ENCODE measurements at places on chromosomes 1 and 21.

GRCh38 chr1:5921129-5921528, 71.1 kb downstream of the NPHP4 start:
- no peak for DNase-seq

DNA sequence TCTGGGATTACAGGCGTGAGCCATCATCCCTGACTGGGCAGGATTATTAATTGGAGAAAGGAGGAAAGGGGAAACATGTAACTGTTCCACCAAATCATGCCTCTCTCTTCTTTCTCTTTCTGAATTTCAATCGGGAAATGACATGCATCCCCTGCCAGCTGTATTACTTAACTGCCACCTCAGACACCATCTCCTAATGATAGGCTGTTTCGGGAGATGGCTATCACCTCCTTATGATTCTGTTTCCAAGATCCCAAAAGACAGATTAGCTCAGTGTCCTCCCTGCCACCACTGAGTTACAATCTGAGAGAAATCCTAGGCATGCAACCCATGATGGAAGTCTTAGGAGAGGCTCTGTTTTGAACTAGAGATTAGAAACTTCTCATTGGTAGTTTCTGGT, 67.5 kb downstream of the MIS18A start:
- DNase-seq: no peak

- DNase-seq: no peak
These were observed 38.8 kb upstream of the RASAL2 start for GRCh38 chr1:178055093-178055492.

DNA sequence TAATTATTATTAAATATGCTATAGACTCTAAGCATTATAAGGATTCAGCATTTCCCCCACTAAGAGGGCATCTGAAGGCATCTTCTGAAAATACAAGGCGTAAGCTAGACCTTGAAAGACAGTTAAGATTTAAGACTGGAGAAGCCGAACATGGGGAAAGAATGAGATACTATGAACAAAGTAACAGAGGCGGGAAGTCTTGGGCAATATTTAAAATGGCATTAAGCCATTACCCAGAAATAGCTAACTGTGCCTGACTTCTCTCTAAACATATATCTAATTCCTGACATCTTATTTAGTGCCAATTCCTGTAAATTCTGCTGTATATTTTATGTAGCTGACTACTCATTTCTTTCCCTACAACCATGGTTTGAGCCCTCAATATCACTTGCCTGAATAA, 20.9 kb downstream of the DPH5 start:
- no peak for DNase-seq

DNA sequence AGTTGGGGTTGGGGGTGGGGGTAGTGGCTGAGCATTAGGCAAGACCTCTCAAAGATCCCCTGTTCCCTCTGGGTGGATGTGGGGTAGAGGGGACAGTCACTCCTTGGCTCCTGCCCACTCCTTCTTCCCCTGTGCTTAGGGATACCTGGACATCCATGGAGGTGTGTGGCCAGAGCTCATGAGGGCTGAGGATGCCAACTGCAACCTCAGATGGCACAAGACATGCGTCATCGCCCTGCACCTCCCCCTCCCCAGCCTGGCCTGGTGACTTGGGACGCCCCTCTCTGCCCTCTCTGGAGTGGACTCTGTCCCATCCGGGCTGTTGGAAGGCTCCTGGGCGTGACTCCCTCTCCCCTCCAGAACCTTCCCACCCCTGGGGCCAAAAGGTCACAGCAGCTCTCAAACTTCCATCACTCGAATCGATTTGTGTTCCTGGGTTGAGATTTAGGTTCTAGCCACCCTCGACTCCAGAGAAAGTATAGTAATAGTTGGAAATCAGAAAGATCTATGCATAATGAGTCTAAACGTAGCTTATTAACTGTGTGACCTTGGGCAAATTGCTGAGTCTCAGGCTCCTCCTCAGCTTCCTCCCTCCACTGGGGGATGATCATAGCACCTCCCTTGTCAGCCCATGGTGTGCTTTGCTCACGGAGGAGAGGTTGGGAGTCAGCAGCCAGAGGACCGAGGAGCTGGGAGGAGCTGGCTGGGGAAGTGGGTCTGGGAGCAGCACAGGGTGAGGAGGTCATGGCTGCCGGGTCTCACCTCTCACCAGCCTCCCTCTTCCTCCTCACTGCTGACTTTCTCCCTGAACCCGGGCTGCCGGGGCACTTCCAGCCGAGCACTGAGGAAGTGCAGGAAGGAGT, 2.2 kb upstream of the PTPN7 start:
- DNase-seq: no peak

DNA sequence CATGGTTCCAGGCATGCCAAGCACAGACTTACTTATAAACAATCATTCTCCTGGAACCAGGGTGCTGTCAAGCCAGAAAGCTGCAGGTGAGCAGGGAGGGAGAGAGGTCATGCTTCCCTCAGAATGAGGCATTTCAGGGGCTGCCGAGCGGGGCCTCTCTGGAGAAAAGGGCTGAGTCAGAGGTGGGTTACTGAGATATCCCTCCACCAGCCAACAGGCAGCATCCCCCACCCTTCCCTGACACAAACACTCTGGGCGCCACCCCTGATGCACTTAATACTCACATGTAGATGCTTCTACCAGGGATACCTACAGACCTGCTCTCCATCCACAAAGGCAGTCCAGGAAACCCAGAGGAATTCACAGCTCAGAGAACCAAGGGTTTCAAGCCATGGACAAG, 13.1 kb downstream of the STK40 start:
- DNase-seq: no peak

- DNase-seq: no peak
These were observed 21.5 kb upstream of the QSOX1 start for GRCh38 chr1:180133193-180133592.

- DNase-seq: no peak
These were observed 83.3 kb downstream of the GABPA start for GRCh38 chr21:25818121-25818520.

GRCh38 chr21:32562426-32562825, 22.9 kb downstream of the TCP10L start:
- DNase-seq: no peak

- no peak for DNase-seq
These were observed 53.4 kb downstream of the SSBP3 start for GRCh38 chr1:54352755-54353154.

DNA sequence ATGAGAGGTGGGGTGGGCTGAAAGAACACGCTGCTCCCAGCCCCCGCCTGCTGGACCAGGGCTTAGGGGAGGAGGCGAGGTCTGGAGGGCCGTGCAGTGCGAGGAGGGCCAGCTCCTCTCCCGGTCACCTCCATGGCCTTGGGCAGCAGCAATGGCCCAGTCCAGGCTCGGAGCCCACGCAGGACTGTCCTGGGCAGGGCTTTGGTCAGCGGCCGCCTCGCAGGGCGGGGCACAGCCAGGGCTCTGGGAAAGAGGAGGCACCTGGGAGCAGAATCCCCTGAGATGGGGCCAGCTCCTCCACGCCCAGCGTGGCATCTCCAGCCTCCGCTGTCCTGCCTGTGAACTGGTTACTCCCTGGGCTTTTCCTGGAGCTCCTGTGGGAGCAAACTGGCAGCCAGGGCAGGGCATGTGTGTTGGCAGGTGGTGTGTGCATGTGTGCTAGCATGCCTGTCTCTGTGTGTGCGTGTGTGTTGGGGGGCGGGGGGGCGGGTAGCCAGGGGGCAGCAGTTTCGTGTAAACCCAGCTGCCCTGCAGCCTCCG, 27.4 kb downstream of the ARHGEF16 start:
- DNase-seq: no peak

DNA sequence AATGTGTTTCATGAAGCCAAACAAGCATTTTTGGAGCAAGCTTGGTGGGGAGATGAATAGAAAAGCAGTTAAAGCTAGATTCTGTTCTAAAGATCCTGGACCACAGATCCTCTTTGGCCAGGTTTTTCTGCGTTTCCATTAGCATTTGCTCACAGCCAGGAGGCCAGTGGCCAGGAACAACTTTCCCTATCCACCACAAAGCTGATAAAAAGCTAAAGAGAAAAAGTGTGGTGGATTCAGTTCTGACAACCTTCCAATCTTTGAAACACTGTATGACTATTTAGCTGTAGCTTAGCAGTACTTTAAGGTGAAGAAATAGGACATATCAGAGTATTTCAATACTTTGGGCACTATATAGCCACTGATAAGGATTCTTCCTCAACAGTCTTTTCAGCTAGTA, 3.0 kb upstream of the NEK7 start:
- no peak for DNase-seq

- no peak for DNase-seq
These were observed at the start of gene DAB1 for GRCh38 chr1:57423656-57424211. DAB1 (minus strand) TSS chr1:57424060; CDS start chr1:57291030, 133,030 bp downstream.

DNA sequence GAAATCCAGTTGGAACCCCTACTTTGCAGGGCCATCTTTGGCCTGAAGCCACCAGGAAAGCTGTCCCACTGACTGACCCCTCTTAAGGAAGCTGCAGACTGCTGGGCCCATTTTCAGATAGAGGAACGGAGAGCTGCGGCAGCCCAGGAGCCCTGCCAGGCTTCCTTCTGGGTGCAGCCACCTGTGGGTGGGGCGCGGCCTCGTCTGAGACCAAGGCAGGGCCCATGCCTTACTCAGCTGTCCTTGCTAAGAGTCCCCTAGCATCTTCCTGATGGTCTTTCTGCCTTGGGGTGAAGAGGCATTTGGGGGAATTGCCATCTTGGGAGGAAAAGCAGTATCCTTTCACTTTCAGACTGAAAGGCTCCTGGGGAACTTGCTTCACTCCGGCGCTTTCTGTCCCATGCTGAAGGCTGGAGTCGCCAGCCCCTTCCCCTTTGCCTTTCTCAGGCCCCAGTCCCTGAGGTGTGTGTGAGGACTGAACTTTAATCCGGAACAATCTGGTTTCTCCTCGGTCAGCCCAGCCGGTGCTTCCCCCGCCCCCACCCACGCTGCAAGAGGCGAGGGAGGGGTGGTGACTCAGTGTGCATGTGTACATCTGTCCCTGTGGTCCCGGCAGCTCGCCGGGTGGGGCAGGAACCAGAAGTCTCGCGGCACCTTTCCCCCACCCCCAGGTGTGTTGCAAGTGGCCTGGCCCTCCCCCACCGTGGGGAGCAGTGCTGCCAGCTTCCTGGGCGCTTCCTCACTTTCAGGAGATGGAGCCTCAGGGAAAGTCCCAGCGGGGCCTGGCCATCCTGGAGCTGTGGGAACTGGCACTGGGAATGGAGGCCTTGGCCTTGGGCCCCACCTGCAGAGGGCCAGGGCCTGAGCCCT, 5.1 kb downstream of the ZC3H12A start:
- DNase-seq: peak; percentile 89

DNA sequence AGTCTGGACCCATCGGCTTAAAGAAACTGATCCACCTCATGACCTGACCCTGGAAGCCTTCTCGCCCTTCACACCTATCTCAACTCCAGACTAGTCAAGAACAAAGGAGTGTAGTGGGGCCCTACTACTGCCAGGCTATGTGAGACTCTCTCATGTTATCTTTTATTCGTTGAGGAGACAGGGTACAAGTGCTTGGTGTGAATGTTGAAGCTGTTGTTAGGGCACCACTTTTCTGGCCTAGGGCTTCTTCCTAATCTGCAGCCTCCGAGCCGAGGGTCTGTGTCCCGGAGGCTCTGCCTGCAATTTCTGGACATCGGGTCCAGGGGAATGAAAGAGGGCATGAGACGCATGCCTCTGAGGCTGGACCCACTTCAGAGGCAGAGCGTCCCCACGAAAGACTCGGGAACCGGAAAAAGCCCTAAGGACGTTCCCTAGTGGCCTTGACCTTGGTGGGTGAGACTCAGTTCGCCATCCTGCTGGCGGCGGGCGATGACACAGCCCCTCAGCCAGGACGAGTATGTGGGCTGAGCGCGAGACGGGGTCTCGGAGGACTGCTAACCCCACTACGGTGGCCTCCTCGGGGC, 671 bp downstream of the DNAJC11 start:
- peak; percentile 8 for DNase-seq

DNA sequence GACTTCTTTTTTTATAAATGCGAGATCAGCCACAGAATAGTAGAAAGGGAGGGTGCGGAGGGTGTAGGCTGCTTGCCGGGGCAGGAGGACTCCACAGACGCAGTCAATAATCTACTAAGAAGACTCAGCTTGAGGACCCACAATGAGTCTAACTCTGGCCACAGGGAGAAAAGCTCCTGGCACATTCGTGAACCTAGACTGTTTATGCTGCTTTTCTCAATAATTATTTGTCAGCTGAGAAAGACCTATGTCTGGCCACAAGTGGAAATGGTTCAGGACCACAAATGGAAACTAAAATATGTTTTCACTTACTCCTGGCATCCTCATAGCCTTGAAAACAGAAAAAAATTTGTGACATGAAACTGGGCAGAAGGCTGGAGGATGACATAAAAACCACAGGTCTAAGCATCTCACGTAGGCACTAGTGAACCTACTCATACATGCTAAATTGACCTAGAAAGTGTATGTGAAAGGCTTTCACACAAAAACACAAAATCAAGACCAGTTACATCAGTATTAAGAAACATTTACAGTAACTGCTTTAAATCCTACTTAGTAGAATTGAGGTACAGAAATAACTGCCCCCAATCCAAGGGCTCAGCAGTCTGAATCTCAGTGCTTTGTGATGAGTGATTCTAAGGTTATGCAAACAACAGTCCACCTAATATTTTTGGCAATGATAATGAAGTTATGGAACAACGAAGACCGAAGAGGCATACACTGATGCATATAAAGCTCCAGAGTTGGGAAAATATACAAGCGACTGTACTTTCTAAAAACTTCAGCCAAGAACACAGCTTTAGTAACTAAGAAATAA, 159.5 kb downstream of the SLC45A1 start:
- peak; percentile 23 for DNase-seq

DNA sequence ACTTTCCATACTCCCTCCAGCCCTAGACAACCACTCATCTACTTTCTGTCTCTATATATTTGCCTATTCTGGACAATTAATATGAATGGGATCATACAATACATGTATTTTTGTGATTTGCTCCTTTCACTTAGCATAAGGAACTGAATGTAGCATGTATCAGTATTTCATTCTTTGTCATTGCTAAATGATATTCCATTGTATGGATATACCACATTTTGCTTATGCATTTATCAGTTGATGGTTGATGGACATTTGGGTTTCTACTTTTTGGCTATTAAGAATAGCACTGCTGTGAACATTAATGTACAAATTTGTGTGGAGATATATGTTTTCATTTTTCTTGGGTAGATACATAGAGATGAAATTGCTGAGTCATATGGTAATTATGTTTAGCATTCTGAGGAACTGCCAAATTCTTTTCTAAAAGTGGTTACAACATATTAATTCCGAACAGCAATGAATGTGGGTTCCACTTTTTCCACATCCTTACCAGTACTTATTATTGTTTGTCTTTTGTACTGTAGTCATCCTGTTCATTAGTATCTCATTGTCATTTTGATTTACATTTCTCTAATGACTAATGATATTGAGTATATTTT, 121.0 kb downstream of the LRRC40 start:
- DNase-seq: no peak

DNA sequence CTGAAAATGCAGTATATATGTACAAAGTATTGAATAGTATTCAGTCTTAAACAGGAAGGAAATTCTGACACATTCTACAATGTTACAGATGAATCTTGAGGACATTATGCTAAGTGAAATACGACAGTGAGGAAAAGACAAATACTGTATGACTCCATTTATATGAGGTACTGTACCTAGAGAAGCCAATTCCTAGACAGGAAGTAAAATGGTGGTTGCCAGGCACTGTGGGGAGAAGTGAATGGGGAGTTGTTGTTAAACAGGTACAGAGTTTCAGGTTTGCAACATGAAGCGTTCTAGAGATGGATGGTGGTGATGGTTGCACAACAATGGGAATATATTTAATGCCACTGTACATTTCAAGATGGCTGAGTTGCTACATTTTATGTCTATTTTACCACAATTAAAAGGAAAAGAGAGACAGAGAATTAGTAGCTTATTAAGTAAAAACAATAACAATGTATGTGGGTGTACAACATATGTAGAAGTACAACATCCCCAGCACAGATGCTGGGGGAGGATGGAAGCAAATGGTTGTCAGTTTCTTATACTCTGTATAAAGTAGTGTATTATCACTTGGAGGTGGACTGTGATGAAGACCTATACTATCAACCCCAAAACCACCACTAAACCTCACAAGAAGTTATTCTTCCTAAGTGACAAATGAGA, 3.9 kb upstream of the RAB4A start:
- no peak for DNase-seq

All from activated T-cell treated with anti-CD3 and anti-CD28 coated beads for 48 hours (primary cell).